Caco-2 (cell line): ENCODE measurements at places on chromosomes 6 and 20. TPM values are rescaled to one million over a fixed set of nuclear protein-coding genes. Genes with fewer than 3 reads are reported as not detected.

DNA sequence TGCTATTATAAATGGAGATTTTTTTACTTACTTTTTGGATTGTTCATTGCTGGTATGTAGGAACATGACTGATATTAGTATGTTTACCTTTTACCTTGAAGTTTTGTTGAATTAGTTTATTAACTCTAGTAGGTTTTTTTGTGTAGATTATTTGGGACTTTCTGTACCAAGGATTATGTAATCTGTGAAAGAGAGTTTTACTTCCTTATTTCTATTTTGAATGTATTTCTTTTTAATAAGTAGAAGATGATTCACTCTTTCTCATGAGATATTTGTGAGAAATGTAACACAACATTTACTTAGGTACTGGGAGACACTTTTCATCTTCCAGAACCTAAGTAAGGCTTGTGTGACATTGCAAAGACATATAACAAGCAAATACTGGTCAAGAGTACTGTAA lies 473.9 kb upstream of the HS3ST5 start:
- DNase-seq, result no peak

DNA sequence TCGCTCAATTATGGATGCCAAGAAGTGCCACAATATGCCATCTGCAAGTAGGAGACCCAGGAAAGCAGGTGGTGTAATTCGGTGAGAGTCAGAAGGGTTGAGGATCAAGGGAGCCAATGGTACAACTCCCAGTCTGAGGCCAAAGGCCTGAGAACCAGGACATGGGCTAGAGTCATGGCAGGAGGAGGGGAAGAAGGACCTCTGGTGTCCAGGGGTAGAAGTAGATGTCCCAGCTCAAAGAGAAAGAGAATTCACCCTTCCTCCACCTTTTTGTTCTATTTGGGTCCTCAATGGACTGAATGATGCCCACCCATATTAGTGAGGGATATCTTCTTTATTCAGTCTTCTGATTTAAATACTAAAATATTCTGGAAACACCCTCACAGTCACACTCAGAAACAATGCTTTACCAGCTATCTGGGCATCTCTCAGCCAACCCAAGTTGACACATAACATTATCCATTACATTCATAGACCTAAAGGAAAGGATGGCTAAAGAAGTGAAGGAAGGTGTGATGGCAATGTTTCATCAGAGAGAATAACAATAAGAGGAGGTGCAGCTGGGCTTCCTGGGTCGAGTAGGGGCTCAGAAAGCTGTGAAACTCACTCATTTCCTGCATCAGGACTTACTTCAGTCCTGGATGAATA lies 21.2 kb upstream of the HLA-DQA1 start:
- DNase-seq, result no peak

DNA sequence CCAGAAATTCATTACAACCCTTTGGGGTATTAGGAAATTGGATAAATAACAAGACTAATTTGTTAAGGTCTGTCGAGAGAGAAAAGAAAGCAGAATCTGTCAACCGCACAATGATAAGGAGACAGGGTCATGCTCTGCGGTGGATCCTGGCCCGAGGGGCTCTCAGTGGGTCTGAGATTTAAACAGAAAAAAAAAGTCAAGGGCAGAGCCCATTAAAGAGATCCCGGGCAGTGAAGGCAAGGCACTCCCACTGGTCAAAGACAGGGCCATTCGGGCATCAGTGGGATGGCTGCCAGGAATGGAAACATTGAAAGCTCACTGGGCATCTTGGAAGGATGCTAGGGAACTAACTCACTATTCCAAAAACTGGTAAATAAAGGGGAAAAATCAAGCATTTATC lies 77.9 kb downstream of the GNAS-AS1 start:
- DNase-seq, result peak; percentile 26

The TRIM10 gene
- total RNA-seq, result 0.95 and 1.4 TPM in 2 replicates

The OPN5 gene
- not detected in 2 replicates for total RNA-seq

The TCP11 gene
- total RNA-seq, result not detected in 2 replicates

GRCh38 chr6:3960754-3961361 lies 111.7 kb downstream of the FAM50B start:
- DNase-seq, result no peak

- DNase-seq, result no peak
These were observed 46.4 kb downstream of the IMPG1 start for GRCh38 chr6:76026101-76026500.

The CYP39A1 gene
- not detected in 2 replicates for total RNA-seq

The ANKRD66 gene
- not detected in 2 replicates for total RNA-seq

The PRL gene
- not detected in 2 replicates for total RNA-seq

GRCh38 chr20:38032585-38033329 lies 499 bp downstream of the TTI1 start:
- DNase-seq, result no peak

GRCh38 chr20:13119583-13119982 lies 101.5 kb upstream of the ISM1 start:
- DNase-seq, result peak; percentile 80

- DNase-seq, result no peak
These were observed 45.1 kb downstream of the RIOK1 start for GRCh38 chr6:7434672-7435071.

DNA sequence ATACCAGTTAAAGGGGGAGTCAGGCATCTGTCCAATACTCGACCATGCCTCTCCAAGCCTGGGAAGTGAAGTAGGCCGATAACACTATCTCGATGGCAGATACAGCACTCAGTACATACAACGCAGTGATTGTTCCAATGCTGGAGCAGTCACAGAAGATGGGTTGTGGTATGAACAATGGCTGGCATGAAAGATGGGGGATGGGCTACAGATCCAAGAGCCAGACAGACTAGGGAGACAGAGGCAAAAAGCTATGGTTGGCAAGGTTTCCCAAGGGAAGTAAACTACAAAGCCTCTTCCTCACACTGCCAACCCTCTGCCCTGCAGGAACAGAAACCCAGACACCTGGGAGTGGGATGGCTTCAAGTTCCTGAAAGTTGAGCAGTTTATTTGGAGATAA lies 19.2 kb downstream of the FKBP1A start:
- DNase-seq, result no peak

- DNase-seq, result no peak
These were observed 11.9 kb upstream of the CSE1L start for GRCh38 chr20:49034070-49034732.

DNA sequence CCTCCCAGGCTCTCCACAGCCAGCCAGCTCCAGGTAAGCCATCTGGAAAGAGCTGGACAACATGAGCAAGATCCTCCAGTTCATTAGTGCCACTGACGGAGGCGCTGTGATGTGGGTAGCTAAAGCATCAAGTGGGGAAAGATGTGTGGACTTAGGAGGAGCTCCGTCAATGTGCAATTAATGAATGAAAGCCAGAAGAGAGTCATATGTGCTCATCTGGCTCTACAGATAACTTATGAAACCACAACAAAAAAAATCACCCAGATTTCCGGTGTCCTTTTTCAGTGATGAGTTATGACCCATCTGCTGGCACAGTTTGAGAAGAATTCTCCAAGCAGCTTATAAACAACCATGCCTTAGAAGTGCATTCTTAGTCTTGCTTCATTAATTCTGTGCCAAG lies 311.7 kb upstream of the PLCB4 start:
- no peak for DNase-seq

The CST3 gene
- 704 and 777 TPM in 2 replicates for total RNA-seq

DNA sequence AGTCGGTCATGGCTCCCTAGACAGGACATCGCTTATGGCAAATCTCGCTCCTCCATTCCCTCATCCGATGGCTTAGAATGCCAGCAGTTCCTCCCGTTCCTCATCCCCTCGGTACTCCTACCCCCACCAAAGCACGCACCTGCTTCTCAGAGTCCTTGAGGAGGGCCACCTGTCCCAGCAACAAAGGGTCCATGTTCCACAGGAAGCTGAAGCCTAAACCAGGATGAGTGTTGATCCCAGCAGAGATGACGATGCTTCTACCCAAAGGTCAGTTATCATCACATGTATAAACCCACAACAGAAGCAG lies 111.2 kb downstream of the THBS2 start:
- DNase-seq, result no peak

The RALGAPA2 gene
- 17.3 and 19.1 TPM in 2 replicates for total RNA-seq

GRCh38 chr20:46135856-46136633 lies 17.9 kb downstream of the CD40 start:
- DNase-seq, result no peak

GRCh38 chr6:37212268-37212667 lies 42.3 kb downstream of the PIM1 start:
- no peak for DNase-seq

DNA sequence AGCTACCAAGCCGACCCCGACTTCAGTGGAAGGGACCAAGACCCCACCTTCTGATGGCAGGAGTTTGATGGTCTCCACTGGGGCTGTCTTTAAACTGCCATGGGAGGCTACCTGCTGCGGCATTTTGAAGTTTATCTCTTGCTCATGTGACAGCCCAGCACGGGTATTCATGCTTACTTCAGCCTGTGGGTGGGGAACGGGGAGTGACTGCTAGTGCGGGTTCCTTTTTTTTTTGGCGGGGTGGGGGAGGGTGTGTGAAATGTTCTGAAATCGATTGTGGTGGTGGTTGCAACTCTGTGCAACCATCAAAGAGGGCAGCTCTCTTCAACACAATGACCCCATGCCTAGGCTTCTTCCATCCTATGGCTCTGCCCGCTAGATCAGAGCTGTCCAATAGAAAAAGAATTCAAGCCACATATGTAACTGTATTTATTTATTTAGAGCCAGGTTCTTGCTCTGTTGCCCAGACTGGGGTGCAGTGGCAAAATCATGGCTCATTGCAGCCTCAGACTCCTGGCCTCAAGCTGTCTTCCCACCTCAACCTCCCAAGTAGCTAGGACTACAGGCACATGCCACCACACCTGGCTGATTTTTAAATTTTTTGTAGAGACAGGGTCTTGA lies 53.7 kb downstream of the PPP1R16B start:
- peak; percentile 29 for DNase-seq

DNA sequence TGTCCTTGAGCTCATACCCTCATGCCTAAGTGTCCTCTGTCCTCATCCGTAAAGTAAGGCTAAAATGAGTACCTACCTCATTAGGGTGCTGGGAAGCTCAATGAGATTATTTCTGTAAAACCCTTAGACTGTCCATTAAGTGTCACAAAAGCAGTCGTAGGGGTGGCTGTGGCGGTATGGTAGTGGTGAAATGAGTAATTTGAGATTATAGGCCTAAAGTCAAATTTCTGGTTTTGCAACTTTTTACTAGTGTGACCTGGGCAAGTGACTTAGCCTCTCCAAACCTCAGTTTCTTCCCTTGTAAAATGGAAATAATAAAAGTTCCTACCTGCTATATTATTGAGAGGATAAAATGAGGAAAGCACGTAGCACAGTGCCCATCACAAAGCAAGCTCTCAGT lies 148.2 kb upstream of the AKAP12 start:
- no peak for DNase-seq

GRCh38 chr20:51560550-51561307 lies 18.2 kb upstream of the NFATC2 start:
- no peak for DNase-seq

DNA sequence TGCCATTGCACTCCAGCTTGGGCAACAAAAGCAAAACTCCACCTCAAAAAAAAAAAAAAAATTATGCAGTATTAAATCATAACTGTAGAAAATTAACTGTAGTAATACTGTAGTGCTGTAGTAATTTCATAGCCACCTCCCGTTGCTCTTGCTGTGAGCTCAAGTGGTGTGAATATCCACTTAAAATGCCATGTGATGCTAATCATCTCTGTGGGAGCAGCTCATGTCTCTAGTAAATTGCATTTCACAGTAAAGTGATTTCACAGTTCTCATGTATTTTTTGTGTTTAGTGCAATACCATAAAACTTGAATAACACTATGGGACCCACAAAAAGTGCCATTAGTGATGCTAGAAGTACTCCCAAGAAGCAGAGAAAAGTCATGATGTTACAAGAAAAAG lies 14.4 kb upstream of the FAM217A start:
- DNase-seq, result no peak

DNA sequence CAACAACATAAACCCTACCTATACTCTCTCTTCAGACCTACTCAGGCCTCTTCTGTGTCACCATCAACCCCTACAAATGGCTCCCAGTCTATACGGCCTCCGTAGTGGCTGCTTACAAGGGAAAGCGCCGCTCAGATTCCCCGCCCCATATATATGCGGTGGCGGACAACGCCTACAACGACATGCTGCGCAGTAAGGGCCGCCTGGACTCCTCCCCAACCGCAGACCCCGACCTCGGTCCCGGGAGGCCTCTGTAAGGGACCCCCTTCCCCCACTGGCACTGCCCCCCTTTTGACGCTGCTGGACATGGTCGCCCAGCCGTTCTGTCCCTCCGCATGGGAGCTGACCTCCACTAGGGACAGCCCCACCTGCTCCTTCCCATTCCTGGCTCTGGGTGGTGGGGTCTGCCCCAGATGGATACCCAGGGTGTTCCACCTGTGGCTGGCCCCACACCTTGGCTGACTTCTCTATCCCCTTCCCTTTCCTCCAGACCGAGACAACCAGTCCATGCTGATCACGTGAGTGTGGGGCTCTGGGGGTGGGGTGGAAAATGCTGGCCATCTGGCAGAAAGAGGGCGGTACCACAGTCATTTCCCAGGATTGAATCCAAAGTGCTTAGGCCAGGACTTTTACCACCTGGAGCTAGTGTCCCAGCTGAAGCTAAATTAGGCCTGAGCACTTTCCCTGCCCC lies 25.0 kb downstream of the MYH7B start:
- no peak for DNase-seq

DNA sequence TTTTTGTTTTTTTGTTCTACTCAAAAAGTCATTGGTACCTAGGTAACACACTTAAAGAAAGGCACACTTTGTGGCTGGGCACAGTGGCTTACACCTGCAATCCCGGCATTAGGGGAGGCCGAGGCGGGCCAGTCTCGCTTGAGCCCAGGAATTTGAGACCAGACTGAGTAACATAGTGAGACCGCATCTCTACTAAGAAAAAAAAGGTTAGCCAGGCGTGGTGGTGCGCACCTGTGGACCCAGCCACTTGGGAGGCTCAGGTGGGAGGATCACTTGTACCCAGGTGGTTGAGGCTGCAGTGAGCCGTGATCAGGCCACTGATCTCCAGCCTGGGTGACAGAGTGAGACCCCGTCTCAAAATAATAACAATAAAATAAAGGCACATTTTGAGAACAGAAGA lies 67.4 kb upstream of the BHLHE23 start:
- DNase-seq, result no peak

The SNAP91 gene
- not detected in 2 replicates for total RNA-seq

The SNX21 gene
- total RNA-seq, result 14.1 and 15.6 TPM in 2 replicates

The SLC22A1 gene
- total RNA-seq, result 1.5 and 2.0 TPM in 2 replicates

DNA sequence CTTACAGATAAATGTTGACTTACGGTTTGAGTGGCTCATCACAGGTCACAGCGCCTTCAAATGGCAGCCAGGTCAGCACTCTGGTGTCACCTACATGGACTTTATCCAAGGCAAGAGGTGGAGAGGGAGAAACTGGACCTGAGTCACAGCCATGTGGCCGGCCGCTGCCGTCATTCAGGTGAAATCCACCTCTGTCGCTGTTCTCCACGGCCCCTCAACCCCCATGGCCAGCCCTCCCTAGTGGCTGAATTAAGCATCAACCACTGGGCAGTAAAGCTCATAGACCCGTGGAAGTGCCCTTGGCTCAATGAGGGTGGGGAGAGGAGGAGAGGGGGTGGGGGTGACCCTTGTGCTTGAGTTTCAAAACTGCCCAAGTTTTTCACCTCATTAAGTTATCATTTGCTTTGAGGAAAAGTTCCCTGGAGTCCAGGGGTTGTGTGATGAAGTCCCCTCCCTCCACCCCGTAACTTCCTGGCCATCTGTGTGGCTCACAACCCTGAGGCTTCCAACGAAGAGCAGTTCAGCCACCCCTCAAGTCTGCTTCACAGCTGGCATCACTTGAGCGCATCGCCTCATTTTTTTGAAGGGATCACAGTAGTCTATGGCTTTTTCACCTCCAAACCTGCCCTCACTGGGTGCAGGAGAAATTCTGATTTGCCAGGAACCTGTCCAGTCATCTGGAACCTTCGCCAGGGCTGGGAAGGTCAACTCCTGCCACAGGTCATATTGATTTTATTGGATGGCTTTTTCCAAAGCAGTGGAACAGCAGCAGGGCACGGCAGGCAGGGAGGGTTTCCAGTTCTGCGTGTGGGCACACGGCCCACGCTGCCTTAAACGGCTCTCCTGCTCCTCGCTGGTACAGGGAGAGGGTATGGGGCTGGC lies 43.5 kb upstream of the APCDD1L start:
- DNase-seq, result no peak
